ENCODE measurements at places on chromosomes 7 and 10.

DNA sequence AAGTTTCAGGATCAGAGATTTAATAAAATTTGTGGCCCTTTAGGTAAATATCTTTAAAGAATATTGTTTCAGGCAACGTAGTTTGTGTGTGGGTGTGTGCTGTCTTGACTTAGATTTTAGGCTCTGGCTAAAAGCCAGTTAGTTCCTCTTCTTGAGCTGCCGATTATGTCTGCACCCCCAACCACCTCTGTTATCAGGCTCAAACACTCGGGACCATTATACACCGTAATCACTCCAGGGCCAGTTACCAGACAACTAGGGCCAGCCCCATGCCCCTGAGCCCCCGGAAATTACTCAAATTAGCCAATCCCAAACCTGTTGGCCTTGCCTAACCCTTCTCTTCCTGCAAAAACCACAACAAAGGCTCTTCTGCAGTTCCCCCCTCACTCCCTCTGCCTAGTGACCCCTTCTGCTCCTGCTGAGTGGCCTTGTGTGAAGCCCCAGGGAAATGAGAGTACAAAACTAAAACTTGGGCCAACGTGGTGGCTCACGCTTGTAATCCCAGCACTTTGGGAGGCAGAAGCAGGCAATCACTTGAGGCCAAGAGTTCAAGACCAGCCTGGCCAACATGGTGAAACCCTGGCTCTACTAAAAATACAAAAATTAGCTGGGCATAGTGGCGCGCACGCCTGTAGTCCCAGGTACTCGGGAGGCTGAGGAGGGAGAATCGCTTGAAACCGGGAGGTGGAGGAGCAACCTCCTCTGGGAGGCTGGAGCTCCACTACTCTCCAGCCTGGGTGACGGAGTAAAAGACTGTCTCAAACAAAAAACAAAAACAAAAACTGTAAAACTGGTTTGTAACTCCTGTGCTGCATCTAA, 9.2 kb upstream of the HNRNPF start:
- DNase-seq: no peak

DNA sequence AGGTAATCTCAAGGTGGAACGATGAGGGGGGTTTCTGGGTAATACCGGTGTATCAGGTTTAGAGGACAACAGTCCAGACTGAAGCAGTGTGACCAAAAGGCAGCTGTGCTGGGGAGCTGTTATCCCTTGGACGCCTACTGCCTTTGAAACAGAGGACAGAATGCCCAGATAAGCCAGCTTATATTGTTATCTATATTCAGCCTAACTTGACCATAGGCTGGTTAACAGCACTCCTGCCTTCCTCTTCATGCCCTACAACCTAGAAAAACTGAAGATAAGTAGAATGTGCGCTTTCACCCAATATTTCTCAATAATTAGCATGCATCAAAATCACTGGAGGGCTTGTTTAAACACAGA, 44.9 kb downstream of the IL6 start:
- DNase-seq: no peak

GRCh38 chr7:124688991-124689390, 76.6 kb downstream of the GPR37 start:
- no peak for DNase-seq

DNA sequence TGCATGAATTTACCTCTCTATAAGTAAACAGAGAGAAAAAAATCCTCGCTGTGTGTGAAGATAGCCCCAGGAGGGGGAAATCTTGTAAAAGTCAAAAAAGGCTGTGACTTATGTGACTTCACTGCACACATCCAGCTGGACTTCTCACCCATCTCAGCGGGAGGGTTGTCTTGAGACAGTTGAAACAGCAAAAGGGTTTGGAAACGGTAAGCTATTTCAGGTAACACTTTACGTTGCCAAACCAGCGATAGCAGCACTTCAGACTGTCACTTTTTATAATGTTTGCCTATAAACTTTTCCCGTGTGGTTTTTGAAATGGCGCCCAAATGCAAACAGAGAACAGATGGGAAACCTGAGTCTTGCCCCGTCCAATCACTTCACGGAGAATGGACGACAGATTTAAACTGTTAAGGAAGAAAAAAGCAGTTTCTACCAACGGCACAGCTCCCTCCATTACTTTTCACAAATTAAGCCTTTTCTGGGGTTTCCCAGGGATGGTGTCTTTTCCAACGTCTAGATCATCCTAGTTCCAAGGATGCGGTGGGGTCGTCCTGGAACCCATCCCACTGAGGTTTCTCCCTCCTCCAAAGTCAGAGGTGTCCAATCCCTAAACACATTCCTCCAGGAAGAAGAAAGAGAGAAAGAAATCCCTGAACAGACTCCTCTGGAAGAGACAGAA, 25.2 kb downstream of the FGFR2 start:
- DNase-seq: no peak

GRCh38 chr7:123135960-123136359, 63.8 kb downstream of the SLC13A1 start:
- DNase-seq: no peak

DNA sequence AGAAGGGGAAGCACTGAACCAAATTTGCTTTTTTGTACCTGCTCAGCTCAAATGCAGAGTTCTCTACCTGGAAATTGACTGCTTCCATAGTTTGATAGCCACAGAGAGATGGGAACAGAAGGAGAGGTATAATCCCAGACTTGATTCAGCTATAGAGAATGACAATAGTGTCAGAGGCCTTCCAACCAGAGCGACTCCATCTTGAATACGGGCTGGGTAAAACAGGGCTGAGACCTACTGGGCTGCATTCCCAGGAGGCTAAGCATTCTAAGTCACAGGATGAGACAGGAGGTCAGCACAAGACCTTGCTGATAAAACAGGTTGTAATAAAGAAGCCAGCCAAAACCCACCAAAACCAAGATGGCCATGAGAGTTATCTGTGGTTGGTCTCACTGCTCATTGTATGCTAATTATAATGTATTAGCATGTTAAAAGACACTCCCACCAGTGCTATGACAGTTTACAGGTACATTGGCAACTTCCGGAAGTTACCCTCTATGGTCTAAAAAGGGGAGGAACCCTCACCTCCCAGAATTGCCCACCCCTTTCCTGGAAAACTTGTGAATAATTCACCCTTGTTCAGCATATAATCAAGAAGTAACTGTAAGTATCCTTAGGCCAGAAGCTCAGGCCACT, 42.7 kb upstream of the ATRNL1 start:
- no peak for DNase-seq

Data from retinal pigment epithelial cell (primary cell).